BJ (cell line): ENCODE measurements at places on chromosomes 1 and 21.
A peak's percentile ranks its signal among the peaks of the same experiment; 100 is the strongest.

GRCh38 chr1:236645016-236645680, 40.8 kb upstream of the HEATR1 start:
- no peak for DNase-seq

DNA sequence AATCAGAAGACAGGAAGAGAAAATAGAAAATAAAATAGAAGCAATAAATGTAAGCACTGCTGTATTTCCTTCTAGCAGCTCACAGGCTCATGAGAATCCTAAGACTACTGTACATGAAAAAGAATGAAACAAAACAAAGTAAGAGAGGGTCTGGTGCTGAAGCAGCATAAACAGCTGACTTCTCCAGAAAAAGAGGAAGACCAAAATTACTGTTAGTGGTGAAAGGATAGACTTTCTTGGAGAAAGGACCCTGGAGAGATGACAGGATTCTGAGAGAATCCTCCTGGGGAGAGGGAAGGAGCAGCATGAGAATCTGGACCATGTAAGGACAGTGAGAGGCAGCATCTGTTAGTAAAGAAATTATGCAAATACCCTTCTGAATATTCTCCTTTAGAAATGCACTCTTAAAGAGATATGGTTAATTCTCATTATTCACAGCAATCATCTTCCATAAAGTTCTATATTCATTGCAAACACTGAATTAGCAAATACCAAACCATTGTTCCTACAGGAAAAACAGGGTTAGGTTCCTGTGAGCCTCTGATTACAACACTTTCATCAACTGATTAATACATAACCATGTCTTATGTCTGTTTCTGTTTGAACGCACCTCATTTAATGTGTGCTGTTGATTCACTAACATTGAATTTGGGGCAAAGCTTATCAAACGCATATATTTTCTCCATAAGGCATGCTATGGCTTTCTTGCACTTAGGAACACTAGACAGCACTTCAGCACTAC, 17.0 kb downstream of the SLC25A24 start:
- DNase-seq: no peak

GRCh38 chr1:233665575-233666270, 51.8 kb downstream of the KCNK1 start:
- no peak for DNase-seq

GRCh38 chr1:38059635-38060250, 13.2 kb upstream of the POU3F1 start:
- no peak for DNase-seq

DNA sequence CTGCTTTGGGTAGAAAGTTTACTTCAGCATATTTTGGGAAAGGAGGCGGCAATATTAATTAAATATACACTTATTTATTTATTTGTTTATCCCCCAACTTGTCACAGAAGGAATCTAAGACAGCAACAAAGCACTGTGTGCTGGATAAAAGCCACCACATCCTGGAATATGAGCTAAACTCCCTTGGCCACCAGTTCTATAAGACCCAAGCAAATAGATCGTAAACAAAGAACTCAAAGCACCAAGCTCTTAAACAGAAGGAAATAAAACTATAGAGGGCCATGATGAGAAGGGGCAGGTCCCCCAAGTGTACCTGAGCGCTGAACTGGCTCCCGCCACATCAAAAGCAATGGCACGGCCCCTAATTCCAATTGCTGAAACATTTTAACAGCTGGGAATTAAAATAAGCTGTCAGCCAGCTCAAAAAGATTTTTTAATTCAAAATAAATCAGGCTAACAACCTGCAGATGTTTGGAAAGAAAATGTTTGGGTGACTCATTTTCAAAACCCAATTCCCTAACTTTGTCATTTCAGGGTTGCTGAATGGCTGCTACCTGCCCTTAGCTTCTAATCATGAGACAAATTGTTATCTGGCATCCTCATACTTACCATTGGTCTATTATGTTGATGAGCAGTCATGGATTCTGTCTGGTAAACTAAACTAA, 127.1 kb downstream of the SLC30A10 start:
- DNase-seq: no peak

- no peak for DNase-seq
These were observed 7.2 kb downstream of the CAP1 start for GRCh38 chr1:40047769-40048168.

DNA sequence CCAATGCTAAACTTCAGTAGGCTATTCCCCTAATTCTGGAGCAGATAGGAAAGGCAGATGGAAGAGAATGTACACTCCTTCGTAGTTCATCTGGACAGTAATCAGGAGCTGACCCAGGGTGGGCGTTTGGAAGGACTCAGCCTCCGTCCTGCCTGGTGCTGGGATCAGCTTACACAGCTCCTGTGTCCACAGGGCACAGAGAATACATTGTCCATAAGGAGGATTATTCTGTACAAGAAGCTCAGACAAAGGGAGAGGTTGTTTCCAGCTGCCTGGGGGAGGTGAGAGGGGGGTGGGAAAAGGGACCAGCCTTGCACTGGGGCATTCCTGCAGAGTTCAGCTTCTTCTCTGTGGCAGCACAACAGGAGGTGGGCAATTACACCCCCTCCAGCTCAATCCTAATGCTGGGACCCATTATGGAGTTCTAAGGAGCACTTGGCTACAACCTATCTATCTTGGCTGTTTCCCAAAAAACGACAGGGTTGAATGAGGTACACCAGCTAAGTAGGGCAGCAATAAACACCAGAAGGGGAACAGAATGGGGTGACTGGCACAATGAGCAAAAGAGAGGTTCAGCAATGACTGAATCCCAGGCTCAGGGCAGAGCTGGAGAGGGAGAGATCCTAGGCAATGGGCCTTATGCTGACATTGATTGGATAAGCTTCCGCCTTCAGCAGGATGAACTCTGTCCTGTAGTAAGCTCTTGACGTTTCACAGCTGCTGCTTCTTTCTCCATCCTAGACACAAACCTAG, 7.4 kb downstream of the MED8 start:
- no peak for DNase-seq

DNA sequence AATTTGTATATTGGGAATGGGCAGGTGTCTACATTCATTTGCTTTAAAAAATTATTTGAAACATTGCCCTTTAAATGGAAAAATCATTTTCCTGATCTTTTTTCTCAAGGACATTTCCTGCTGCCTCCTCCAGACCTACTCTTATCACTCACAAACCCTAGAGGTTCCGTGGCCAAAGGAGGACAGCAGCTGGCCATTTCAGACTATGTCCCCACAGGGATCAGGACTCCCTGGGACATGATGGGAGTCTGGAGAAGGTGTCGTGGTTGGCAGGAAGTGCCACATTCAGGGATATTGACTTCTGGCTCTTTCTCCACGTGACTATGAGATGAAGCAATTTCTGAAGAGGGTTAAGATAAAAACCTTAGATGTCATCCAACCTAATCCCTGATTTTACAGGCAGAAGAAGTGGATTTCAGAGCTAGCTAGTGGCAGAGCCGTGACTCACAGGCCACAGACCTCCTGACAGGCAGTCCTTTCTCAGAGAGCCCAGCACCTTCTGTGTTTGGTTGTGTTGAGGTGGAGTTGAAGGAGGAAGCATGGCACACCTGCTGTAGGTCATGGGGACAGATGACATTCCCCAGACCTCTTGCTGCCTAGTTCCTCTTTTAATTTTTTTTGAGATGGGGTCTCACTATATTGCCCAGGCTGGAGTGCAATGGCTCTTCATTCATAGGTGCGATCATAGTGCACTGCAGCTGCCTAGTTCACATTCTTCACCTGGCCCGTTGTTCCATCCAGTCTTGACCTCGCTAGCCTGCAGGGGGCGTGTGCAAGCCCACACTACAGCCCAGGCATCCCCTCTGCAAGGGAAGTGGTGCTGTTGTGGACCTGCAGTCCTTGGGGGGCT, 25.5 kb upstream of the IL10 start:
- DNase-seq: no peak

GRCh38 chr1:205967554-205968335, 24.5 kb upstream of the SLC26A9 start:
- no peak for DNase-seq

DNA sequence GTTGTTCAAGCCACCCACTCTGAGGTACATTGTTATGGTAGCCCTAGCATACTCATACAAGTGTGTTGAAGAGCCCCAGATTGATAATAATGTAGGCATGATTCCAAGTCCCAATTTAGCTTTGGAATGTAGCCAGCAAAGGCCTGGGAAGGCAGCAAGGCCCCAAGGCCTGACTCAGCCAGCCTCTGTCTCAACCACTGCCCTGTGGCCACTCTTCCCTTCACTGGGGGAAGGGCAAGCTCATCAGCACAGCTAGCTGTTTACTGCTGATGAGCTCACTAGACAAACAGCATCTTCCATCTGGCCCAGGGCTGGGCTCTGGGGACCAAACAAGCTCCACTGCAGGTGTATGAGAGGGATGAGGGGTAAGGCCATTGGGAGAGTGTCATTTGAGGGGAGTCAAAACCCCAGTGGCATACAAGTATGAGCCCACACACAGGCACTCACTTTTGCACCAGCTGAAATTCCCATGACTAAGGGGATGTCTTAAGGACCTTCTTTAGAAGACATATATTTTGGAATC, 2.2 kb upstream of the IRF6 start:
- DNase-seq: peak; percentile 79

DNA sequence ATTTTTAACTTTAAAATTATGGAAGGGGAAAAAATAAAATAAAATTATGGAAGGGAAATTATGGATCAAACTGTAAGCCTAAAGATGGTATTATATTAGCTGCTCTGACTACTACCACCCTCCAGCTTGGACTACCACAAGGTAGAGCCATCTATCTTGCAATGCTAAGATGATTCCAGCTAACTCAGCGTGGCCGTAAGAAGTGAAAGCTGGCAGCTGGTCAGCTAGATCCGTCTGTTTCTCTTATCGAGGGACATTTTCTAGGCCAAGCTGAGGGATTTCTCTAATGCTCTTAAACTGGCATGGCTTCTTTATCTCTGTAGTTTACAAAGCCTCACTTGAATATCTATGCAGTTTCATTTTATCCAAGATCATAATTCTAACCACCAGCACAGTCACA, 31.5 kb downstream of the LYST start:
- DNase-seq: no peak

DNA sequence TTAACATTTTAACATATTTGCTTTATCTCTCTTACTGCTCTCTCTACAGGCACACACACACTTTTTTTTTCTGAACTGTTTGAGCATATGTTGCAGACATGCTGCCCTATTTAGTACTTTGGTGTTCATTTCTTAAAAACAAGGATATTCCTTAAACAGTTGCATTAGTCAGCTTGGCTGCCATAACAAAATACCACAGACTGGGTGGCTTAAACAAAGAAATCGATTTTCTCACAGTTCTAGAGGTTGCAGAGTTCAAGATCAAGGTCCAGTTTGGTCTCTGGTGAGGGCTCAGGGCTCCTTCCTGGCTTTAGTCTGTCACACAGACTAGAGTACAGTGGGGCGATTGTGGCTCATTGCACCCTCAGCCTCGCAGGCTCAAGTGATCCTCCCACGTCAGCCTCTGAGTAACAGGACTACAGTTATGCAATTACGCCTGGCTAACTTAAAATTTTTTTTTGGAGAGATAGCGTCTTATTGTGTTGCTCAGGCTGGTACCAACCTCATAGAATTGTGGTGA, 46.7 kb downstream of the RPRD2 start:
- DNase-seq: no peak

DNA sequence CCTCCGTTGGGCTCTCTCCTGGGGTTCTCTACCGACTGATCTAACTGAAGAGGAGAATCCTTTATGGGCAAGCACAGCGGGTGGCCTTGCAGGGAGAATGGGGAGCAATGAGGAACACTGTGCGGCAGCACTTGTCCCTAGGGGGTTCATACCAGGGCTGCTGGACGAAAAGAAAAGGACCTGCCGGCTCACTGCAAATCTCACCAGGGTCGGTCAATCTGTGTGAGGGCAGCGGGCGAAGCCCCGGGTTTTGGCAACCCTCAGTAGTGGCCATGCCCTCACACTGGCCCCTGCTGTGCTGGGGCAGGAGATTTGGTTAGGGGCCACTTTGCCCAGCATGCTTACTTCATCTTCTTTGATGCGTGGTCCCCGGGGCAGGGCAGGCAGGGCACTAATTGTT, 5.9 kb downstream of the LHX9 start:
- no peak for DNase-seq

DNA sequence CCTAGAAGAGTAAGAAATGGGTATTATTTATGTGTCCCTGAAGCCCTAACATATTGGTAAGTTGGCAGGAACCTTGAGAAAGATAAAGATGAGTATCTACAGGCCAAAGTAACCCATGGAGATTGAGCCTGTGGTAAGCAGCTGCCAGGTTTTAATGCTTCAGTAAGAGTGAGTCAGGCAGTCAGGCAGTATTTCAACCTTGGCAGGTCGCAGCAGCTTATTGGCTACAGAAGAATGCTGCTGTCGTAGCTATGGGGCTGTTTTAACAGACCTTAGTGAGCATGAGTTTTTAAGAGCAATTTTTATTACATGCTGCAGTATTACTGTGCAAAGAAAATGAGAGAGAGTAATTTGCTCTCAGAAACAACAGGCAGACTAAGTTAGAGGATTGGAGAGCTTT, 10.3 kb upstream of the SLC30A10 start:
- no peak for DNase-seq

DNA sequence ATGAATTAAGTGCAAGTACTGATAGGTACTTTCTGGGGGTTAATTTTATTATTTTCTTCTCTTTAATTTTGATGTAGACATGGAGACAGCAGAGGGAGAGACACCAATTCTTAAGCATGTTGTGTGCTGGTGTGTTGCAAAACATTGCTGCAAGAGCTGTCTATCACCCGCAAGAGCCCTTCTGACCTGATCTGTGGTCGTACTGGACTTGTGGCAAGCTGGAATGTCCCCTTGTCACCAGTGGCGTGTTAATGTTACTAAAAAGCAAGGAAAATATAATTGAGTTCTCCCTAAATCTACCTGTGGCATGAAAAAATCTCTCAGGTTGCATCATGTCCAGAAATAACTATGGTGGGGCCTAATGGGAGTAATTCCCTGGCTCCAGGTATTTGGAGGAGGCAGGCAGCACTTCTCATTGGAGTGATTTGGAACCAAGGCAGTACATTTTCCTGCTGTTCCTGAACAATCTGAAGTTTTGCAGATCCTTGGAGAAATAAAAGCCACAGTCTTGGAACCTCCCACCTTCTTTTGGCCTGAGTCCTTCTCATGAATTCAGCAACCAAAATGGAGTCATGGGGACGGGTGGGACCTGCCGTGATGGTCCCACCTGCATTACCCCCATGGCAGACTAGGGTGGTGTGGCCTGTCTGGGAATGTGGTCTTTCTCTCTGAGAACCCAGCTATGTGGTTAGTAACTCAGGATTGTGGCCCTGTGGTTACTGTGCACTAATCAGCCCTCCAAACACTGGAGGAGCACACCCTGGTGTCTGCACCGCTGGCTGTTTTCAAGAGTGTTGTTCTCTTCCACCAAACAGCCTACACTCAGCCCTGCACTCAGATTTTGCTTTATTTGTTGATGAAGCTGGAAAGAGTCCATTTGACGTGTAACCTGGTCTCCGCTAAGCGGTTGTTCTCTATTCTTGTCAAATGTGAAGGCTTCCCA, 57.4 kb downstream of the GALNT2 start:
- no peak for DNase-seq

DNA sequence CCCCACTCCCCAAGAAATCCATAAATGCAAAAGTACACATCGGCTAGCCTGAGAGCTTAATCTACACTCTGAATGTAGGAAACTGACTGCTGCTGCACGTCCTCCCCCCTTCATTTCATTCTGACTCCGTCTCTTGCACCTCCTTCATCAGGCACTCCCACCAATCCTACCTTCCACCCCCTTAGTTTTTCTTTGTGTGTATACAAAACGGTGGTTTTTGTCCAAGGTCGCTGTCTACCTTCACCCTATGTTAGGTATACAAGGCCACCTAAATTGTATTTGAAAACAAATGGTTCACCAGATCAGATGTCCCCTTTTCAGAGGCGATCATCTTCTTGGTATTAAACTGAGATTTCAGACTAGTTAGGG, 1.9 kb downstream of the WDR26 start:
- no peak for DNase-seq
